ENCODE measurements at places on chromosomes 7 and 10. TPM values are rescaled to one million over a fixed set of nuclear protein-coding genes. Genes with fewer than 3 reads are reported as not detected.

The ELFN1 gene
- total RNA-seq: 0.09 TPM

The COL17A1 gene
- total RNA-seq: 41.3 TPM

The EZH2 gene
- 48.6 TPM for total RNA-seq

The RASSF4 gene
- total RNA-seq: 7.6 TPM

The ANKRD1 gene
- total RNA-seq: 6.7 TPM

The LLCFC1 gene
- not detected for total RNA-seq

The TMEM106B gene
- total RNA-seq: 61.1 TPM

The AKR1C4 gene
- total RNA-seq: not detected

The ANXA8L1 gene
- 185 TPM for total RNA-seq

The DRGX gene
- total RNA-seq: not detected

The OR9A2 gene
- total RNA-seq: not detected

The HILPDA gene
- 22.8 TPM for total RNA-seq

The INMT gene
- total RNA-seq: not detected

The C10orf62 gene
- total RNA-seq: 0.45 TPM

The HMX2 gene
- total RNA-seq: not detected

The BRAF gene
- 45.0 TPM for total RNA-seq

The ABCC2 gene
- 132 TPM for total RNA-seq

The GALNT17 gene
- total RNA-seq: not detected

The ZNF680 gene
- 17.9 TPM for total RNA-seq

The MBLAC1 gene
- 1.4 TPM for total RNA-seq

The STEAP4 gene
- total RNA-seq: 12.1 TPM

The TMEM130 gene
- 3.8 TPM for total RNA-seq

The ITIH5 gene
- not detected for total RNA-seq

The BMPER gene
- 0.33 TPM for total RNA-seq

The HELLS gene
- 64.4 TPM for total RNA-seq

The DYNC1I1 gene
- not detected for total RNA-seq

The NEUROG3 gene
- not detected for total RNA-seq

The GPR26 gene
- not detected for total RNA-seq

The VSTM2A gene
- not detected for total RNA-seq

The STRA8 gene
- total RNA-seq: not detected

The STRIP2 gene
- total RNA-seq: 6.4 TPM

The CFAP58 gene
- total RNA-seq: 0.31 TPM

The TFR2 gene
- total RNA-seq: 4.8 TPM

The GTF2IRD1 gene
- total RNA-seq: 44.0 TPM

The PLCE1 gene
- 15.2 TPM for total RNA-seq

The TDRD1 gene
- total RNA-seq: not detected

The LBX1 gene
- not detected for total RNA-seq

The CTTNBP2 gene
- total RNA-seq: not detected

The VIPR2 gene
- not detected for total RNA-seq

The LIPF gene
- not detected for total RNA-seq

The CHST15 gene
- total RNA-seq: 23.8 TPM

The CACNA2D1 gene
- total RNA-seq: 3.2 TPM

The ATP6V0A4 gene
- 4.8 TPM for total RNA-seq

The HOXA6 gene
- 1.2 TPM for total RNA-seq

The HEPACAM2 gene
- not detected for total RNA-seq

The DKK1 gene
- 75.2 TPM for total RNA-seq

Measured in PC-9 (cell line).